Cardiac muscle cell (in vitro differentiated cells and primary cell): ENCODE measurements at places on chromosomes 5 and 9.

GRCh38 chr9:92266486-92266885, 27.0 kb downstream of the IARS1 start:
- no peak for DNase-seq
- no peaks in the 10 kb centered on the region for H3K4me1 ChIP-seq
- H3K27me3 ChIP-seq = no peaks in the 10 kb centered on the region
- no peak overlapping the region for H3K4me3 ChIP-seq

DNA sequence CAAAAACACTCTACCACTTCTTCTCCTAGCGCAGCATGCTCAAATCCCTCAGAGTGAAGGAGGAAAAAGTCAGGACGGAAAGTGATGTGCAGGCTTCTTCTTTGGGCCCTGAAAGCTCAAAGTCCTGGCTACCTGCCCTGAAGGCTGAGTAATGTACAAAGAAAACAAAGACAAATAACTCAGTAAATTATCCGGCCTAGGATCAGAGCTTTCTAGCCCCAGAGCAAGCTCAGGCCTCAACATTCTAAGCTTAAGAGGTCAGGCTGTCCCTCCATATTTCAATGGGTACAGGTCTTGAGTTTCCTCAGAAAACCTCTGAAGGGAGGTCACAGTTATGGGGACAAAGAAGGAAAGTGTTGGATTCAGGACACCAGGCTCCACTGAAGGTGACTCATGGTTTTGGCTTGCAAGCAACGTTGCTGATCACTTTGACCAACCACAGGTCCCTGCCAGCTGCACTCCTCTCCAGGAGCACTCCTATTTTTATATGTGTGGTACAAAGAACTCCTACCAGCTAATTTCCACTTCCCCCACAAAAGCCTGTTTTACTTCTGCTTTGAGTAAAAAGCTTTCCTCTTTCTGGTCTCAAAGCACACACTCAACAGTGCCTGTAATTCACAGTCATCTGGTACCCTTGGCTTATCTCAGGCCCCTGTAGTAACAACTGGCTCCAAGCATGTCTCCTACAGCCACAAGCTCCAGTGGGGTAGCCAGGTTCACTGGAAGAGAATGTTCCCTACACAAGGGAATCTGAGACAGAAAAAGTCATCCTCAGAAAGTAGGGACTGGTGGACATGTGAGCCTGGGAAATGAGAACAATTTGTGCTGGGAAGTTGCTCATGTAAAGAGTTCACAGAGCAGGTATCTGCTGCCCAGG, 115.7 kb downstream of the UGCG start:
- no peaks in the 10 kb centered on the region for H3K27me3 ChIP-seq
- no peak overlapping the region for H3K27ac ChIP-seq
- H3K4me3 ChIP-seq = no peak overlapping the region
- no peaks in the 10 kb centered on the region for H3K36me3 ChIP-seq

DNA sequence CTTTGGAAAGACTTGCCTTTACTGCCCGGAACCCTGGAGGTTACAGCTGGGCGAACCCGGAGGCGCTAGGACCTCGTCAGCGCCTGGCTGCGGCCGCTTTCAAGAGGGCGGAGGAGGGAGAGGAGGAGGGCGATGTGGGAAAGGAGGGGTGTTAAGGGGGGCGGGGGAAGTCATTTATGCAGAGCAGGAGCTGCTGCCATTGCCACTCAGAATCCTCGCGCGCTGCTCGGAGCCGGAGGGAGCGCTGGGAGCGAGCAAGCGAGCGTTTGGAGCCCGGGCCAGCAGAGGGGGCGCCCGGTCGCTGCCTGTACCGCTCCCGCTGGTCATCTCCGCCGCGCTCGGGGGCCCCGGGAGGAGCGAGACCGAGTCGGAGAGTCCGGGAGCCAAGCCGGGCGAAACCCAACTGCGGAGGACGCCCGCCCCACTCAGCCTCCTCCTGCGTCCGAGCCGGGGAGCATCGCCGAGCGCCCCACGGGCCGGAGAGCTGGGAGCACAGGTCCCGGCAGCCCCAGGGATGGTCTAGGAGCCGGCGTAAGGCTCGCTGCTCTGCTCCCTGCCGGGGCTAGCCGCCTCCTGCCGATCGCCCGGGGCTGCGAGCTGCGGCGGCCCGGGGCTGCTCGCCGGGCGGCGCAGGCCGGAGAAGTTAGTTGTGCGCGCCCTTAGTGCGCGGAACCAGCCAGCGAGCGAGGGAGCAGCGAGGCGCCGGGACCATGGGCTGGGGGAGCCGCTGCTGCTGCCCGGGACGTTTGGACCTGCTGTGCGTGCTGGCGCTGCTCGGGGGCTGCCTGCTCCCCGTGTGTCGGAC, at the start of gene PCSK5:
Gene PCSK5, plus strand, starts transcription at position 202 of the 805 bp plus-strand sequence. Its CDS starts 509 bp downstream, at position 711.
- no peaks in the 10 kb centered on the region for H3K36me3 ChIP-seq
- H3K27ac ChIP-seq = peak within 1 kb of the TSS; percentile 73
- H3K4me3 ChIP-seq = peak within 1 kb of the TSS; percentile 83
- DNase-seq = peak; percentile 97
- no peaks in the 10 kb centered on the region for H3K4me1 ChIP-seq
- H3K27me3 ChIP-seq = peaks cover 27% of the 10 kb centered on the region

- peaks cover 23% of the 10 kb centered on the region for H3K36me3 ChIP-seq
- DNase-seq = no peak
- no peaks in the 10 kb centered on the region for H3K27me3 ChIP-seq
- no peak overlapping the region for H3K27ac ChIP-seq
- no peaks in the 10 kb centered on the region for H3K4me1 ChIP-seq
- H3K4me3 ChIP-seq = no peak overlapping the region
Measured at GRCh38 chr5:131491749-131492148, 143.3 kb downstream of the RAPGEF6 start.

GRCh38 chr9:38286357-38286756, 106.1 kb upstream of the ALDH1B1 start:
- no peak overlapping the region for H3K4me3 ChIP-seq
- no peaks in the 10 kb centered on the region for H3K4me1 ChIP-seq
- H3K27ac ChIP-seq = no peak overlapping the region
